ENCODE measurements at places on chromosomes 4 and X.

- DNase-seq = no peak
These were observed at the start of gene DDIT4L for GRCh38 chr4:100189820-100190642. DDIT4L (minus strand) TSS chr4:100190468; CDS start chr4:100189983, 485 bp downstream.

GRCh38 chrX:101429934-101430333 lies 21.9 kb downstream of the HNRNPH2 start:
- no peak for DNase-seq

- DNase-seq = no peak
These were observed 615.3 kb upstream of the SLIT2 start for GRCh38 chr4:19636451-19636850.

DNA sequence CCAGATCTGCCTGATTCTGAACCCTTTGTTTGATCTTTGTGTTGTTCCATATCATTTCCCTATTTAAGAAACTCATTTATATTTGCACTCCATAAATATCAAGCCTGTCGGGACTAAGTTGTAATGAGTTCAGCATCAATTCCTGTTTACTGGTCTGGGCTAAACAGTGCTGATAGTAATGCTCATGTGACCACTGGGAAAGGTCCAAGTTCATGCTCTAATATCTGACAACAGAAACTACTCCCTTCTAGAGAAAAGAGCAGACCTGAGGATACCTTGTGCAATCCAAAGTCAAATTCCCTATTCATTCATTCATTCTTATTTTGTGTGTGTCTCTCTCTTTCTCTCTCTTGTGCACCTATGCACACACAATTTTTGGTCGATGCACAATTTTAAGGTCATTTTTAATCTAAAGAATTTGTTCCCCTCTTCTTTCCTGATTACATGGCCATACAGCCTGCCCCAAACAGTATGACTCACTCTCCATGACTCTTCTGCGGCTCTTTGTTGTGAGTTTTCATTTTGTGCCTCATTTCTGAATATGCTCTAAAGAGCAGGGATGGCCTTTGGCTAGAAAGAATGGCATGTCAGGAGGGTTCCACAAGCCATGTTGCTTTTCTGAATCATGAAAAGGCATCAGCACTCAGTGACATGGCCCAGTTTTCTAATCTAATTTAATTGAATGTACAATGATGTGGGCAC lies 664.3 kb downstream of the RPA4 start:
- no peak for DNase-seq

DNA sequence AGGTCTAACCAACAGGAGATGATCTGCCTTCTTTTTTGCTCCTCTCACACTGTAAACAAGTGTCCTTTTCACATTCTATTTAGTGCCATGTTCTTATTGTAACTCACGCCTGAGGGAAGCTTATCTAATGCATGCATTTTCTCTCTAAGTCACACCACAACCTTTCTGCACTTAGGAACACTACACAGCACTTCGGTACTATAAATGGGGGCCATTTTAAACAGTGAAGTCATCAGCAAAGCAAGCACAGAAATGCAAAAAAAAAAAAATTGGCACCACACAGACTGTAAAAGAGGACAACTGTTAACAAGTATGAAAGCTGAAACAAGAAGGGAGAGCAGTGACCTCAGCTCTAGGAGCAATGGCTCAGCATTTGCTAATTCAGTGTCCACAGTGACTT lies 45.2 kb downstream of the PRSS12 start:
- no peak for DNase-seq

DNA sequence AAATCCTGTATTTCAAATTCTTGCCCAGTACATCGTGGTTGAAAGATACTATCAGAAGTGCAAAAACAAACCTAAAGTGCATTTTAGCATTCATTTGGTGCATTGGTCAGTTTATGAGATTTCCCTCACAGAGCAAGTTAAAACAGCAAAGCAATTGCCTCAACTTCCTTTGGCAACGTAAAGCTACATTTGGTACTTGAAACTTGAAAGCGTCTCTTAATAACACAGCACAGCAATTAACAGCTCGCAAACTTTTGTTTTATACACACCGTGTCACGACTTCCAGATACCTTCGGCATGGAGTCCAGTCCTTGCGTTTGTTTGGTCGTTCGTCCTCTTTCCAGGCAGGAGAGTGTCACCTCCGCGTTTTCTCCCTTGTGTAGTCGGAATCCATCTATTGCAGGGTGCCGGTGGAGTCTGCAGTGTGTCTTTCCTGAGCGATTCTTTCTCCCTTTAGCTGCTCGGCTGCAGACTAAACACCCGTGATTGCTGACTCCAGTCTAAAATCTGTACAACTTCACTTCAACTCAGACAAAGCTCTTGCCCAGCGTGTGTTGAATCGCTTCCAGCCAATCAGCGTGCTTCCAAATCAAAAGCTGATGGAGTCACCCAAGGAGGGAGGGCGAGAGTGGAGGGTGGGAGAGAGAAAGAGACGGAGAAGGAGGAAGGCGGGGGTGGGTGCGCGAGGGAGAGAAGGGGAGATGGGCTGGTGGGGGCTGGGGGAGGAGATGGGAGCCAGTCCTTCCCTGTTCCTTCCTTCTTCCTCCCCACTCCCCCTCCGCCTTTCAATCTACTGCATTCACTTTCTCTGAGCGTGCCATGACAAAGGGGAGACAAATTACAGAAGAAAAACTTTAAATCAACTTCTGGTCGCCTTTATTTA lies at the start of gene PCDH18:
PCDH18 (minus strand) TSS at position 509 of the 883 bp plus-strand sequence; CDS start at position 103, 406 bp downstream.
- DNase-seq = no peak

DNA sequence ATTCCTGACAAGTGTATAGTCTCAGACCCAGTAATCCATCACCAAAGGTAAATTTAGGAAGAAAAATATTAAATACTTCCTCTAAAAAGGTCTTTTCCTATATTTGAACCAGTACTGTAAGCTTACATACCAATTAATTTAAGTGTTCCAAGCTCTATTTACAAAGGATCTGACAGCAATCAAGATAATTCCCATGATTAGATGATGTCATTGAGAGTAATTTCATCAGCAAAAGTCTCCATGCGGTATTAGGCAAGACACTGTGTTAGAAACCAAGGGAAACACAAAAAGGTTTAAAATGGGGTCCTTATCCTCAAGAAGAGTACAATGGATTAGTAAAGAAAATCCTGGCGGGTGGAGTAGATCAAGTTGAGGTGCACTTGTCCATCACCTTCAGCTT lies 198.5 kb downstream of the PRDM5 start:
- DNase-seq = no peak

All from activated naive CD4-positive, alpha-beta T cell (primary cell).